Left ventricle myocardium inferior (tissue), 1 donor: ENCODE measurements at places on chromosomes 3 and 15.

GRCh38 chr3:134903837-134904236 is 108.8 kb downstream of the EPHB1 start:
- DNase-seq, result no peak

- no peak for DNase-seq
Measured at GRCh38 chr3:164897342-164897741, 181.0 kb downstream of the SI start.

DNA sequence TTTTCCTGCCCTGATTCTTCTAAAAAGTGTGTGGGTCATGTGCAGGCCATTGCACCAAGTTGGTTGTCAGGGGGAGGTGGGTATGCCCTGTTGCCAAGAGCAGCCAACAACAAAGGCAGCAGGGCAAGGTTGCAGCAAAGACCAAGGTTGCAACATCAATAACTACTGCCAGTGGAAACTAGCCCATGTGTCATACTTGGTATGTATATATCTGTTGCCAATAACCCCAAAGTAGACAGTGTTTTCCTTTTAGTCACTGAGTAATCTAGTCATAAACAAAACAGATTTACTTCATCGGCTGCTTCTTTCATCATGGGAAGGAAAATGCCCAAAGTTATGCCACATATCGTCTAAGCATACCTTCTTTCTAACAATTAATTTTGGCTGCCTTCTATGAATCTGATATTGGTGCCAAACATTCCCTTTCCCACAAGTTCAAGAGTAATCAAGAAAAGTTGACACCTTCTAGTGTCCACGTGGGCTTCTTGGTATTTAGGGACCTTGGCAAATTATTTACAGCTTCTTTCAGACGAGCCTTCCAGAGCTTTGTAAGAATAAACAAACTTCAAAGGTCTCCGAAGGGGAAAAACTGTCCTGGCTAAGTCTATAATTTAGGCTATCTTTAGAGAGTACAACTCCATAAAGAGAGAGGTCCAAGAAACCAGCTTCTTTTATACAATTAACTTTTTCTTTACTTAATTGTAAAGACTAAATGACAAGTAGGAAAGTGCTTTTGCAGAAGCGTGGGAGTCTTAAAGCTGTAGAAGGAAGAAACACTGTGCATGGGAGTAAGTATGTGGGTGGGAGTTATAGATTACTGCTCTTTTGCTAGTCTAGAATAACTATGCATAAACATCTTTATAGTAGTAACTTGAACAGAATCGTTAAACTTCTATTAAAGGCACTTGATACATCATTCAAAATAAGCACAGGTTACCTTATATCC is 10.0 kb upstream of the MBNL1 start:
- peak; percentile 26 for DNase-seq

DNA sequence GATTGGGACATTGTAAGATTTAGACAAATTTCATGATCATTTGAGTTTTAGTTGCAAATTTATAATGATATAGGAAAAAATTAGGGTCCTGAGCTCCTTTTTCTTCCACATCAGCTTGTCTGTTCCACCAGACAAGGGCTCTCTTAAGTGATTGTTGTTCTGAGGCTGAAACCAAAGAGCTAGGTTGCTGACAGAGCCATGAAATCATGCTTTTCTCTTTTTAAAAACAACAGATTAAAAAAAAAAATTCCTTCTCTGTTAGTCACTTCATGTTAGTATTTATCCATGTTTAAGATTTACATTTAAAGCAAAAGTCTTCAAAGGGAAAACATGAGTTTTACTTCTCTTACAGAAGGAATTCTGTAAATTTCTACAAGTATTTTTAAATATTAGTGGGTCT is 56.8 kb downstream of the ATP2C1 start:
- DNase-seq, result no peak

- DNase-seq, result no peak
Measured at GRCh38 chr15:60949039-60949977, 279.8 kb downstream of the RORA start.

- no peak for DNase-seq
Measured at GRCh38 chr3:124684459-124684858, 45.8 kb upstream of the UMPS start.

DNA sequence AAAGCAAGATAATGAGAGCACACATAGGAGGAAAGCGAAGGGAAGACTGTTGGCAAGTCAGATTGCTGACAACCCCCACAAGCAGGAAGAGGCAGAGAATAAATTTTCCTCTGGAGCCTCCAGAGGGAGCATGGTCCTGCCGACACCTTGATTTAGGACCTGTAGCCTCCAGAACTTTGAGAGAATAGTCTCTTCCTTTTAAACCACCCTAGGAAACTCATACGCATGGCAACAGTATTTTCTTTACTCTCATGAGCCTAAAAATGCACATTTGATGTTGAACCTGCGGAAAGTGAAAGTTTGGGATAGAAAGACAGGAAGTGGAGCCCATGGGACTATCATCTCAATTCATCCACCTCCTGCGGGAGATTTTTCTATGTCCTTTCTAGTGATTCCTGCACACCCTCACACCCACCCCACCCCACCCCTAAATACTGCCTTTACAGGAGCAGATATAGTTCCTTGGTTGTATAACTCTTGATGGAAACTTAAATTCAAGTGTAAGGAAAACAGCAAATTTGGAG is 116.7 kb upstream of the LPP start:
- no peak for DNase-seq

GRCh38 chr15:48253172-48253571 is 47.1 kb downstream of the SLC12A1 start:
- DNase-seq, result no peak

GRCh38 chr15:41557673-41558399 is 1.2 kb upstream of the TYRO3 start:
- peak; percentile 65 for DNase-seq

- no peak for DNase-seq
Measured at GRCh38 chr3:165279471-165279870, 83.3 kb upstream of the SLITRK3 start.

- no peak for DNase-seq
Measured at GRCh38 chr15:74656935-74657535, 38.8 kb downstream of the EDC3 start.

- DNase-seq, result no peak
Measured at GRCh38 chr15:75751116-75751875, 38.6 kb upstream of the CSPG4 start.

- DNase-seq, result no peak
Measured at GRCh38 chr3:140440446-140440845, 237.4 kb upstream of the TRIM42 start.

GRCh38 chr3:154430014-154430413 is at the start of gene GPR149:
Gene GPR149, minus strand, starts transcription at chr3:154430190. Its CDS starts 575 bp downstream, at chr3:154429615.
- DNase-seq, result no peak

- DNase-seq, result no peak
Measured at GRCh38 chr3:119783883-119784282, 2.0 kb downstream of the NR1I2 start.

GRCh38 chr15:62941699-62942098 is 100.8 kb upstream of the TPM1 start:
- DNase-seq, result no peak

DNA sequence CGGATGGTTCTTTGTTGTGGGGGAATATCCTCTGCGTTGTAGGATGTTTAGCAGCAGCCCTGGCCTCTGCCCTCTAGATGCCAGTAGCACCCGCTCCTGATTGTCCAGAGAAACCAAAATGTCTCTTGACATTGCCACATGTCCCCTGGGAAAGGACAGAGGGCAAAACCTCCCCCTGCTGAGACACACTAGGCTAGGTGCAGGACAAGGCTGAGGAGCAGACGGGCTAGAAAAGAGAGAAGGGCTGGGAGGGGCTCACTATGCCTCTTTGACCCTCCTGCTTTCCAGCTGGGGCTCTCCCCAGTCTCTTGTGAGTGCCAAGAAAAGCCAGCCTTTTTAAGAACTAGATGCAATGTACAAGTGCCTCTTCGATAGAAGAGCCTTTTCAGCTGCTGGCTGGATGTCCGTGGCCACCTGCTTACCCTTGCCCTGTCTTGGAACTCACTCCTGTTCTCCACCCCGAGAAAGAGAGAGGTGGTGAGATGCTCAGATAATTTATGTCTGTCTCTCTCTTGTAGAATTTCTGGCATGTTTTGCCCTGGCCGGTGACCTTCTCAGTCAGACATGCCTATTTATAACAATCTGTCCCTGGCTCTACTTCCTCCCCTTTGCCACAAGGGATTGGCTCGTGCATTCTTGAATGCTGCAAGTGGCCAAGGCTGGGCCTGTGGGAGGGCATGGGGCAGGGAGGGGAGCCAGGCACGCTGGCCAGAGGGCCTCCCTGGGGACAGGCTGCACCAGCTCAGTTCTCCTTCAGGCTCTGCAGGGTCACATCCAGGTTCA is 142.6 kb downstream of the RPLP1 start:
- peak; percentile 80 for DNase-seq

DNA sequence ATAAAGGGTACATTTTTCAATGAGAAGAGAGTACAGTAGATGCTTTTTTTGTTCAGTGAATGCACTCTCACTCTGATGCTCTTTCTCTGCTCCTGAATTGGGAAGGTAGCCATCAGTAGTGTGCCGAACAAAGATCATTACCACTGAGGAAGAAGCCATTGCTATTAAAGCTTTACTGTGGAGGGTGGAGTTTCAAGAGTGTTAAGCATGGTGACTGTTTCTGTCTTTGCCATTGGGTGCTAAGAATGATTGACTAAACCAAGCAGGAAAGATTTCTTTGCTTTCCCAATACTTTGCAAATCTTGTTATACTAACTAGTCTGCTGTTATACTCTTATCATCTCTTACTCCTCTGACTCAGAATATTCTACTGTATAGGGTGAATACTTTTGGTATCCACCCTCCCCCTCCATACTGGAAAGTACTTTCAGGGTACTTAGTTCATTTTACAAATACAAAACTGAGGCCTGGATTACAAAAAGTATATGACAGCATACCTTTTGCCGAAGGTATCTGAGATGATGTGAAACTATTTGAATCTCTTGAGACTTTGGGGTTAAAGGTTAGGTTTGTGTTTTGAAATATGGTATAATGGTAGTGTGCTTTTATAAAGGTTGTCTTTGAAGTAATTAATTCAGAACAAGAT is 1.7 kb downstream of the RAB11A start:
- no peak for DNase-seq

- DNase-seq, result no peak
Measured at GRCh38 chr3:175869404-175869803, 1010.3 kb downstream of the NAALADL2 start.

- DNase-seq, result no peak
Measured at GRCh38 chr15:56042982-56043980, 49.9 kb upstream of the NEDD4 start.

DNA sequence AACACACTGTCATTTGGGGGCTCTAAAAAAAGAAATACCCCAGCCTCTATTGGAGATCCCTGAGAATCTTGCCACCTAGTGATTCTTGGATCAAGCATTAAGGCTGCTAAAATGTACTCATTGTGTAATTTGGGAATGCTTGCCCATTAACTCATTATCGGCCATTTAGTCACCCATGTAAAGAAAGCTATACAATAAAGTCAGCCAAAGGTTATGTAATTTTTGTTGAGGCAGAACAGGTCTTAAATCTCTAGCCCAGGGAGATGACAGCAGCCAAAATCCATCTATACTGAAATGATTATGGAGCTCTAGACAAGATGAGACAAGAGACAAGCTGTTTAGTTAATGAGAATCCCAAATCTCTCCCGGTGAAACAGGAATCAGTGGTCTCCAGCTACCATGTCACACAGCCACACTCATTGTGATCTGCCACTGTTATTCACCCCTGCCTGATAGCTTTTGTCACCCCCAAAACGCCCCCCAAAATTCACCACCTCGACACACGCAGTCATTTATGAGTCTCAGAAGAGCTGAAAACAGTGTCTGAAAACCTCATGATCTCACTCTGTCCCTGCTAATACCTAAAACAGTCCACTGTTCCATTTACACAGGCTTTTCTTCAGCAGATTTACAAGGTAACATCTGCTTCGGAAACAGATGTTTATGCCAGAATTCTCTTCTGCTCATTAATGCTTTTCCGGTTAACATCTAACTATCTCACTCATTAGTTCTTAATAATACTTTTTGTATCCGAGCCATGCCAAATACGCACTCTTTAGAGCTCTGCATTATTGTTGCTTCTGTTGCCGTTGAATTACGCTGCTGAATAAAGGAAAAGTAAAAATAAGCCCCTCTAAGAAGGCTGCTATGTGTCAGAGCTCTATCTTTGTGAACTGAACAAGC is 138.5 kb downstream of the RORA start:
- DNase-seq, result no peak

DNA sequence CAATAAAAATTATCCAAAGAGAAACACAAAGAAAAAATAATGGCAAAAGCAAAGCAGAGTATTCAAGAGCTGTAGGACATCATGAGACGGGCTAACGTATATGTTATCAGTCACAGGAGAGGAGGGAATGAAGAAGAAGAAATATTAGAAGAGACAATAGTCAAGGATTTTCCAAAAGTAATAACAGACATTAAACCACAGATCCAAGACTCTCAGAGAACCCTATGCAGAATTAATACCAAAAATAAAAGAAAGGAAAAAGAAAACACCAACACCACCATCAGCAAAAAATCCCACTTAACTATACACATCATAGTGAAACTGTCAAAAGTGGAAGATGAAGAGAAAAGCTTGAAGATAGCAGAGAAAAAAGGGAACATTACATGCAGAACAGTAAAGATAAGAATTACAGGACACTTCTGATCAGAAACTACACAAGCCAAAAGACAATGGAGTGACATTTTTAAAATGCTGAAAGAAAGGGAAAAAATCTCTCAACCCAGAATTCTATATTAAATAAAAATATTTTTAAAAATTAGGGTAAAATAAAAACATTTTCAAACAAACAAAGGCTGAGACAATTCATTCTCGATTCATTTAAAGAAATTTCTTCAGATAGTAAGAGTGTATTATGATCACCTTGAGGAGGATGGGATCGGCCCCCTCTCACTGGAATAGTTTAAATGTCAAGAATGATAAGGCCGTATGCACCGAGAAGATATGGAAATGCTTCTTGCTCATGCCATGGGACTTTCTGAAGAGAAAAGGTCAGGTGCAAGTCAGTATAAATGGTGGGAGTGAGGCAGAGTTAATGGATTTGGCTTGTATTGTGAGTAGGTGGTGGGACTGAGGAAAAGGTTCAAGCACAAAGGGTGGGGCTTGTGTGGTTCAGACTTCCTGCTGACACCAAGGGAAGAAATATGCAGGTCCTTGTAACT is 28.5 kb downstream of the TM2D3 start:
- DNase-seq, result no peak

- DNase-seq, result no peak
Measured at GRCh38 chr3:18828637-18829036, 319.7 kb upstream of the KCNH8 start.

- no peak for DNase-seq
Measured at GRCh38 chr3:191360620-191361019, 30.3 kb upstream of the UTS2B start.

DNA sequence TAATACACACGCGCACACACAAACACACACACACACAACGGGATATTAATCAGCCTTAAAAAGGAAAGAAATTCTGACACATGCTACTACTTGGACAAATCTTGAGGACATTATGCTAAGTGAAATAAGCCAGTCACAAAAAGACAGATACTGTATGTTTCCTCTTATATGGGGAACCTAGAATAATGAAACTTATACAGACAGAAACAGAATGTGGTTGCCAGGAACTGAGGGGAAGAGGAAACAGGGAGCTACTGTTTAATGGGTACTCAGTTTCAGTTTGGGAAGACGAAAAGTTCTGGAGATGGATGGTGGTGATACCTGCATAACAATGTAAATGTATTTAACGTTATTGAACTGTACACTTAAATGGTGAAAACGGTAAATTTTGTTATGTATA is 20.2 kb downstream of the ICE2 start:
- DNase-seq, result no peak

GRCh38 chr15:35717721-35718120 is 171.8 kb upstream of the DPH6 start:
- DNase-seq, result no peak
